ENCODE measurements at places on chromosomes 16 and 17.

DNA sequence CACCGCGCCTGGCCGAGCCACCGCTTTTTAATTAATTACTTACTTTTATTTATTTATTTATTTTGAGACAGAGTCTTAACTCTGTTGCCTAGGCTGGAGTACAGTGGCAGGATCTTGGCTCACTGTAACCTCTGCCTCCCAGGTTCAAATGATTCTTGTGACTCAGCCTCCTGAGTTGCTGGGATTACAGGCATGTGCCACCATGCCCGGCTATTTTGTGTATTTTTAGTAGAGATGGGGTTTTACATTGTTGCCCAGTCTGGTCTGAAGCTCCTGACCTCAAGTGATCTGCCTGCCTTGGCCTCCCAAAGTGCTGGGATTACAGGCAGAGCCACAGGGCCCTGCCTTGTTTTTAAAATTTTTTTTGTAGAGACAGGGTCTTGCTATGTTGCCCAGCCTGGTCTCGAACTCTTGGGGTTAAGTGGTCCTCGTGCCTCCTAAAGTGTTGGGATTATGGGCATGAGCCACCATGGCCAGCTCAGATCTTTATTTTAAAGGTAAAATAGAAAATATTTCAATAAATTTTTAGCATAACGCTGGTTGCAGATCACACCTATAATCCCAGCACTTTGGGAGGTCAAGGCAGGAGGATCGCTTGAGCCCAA lies 18.3 kb upstream of the NUDT16L1 start:
- DNase-seq: no peak

GRCh38 chr17:37039269-37039668 lies 90.5 kb downstream of the AATF start:
- DNase-seq: no peak

DNA sequence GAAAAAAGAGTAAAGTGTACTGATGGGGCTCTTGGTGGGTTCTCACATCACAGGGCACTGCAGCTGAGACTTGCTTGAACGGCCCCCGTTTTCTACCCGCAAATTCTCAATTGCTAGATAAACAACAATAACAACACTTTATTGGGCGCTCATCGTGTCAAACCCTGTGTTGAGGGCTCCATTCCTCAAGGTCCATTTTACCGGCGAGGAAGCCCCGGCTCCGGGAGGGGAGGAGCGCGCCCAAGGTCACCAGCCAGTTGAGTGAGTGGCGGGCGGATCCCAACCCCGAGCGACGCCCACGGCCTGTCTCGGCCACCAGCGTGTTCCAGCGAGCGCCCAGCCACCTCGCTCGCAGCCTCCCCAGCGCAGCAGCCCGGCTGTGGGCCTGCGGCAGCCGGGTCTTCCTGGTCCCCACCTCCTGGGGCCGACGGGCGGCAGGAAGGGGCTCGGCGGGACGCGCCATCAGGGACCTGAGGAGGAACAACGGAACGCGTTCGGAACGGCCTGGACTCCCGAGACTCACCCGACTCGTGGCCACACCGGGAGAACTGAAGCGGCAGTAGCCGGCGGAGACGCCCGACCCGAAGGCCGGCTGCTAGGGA lies 373 bp downstream of the CMC2 start:
- DNase-seq: peak; percentile 53

DNA sequence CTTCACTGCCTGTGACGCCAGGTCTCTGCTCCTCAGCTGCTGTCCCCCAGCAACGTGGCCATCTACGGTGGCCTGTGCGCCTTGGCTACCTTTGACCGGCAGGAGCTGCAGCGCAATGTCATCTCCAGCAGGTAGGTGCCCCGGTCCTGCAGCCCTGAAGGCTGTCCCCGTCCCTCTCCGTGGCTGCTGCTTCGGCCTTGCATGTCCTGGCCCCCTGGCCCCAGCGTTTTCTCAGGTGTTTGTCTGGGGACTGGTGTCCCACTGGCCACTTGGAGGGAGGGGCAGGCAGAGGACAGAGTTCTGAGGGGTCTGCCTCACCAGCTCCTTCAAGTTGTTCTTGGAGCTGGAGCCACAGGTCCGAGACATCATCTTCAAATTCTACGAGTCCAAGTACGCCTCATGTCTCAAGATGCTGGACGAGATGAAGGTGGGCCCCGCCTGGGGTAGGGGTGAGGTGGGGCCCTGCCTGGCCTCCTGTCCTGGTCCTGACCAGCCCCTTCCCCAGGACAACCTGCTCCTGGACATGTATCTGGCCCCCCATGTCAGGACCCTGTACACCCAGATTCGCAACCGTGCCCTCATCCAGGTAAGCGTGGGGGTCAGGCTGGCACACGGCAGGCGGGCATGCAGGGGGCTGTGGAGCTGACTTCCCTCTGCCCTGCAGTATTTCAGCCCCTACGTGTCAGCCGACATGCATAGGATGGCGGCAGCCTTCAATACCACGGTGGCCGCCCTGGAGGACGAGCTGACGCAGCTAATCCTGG lies 4.4 kb downstream of the GPS1 start:
- no peak for DNase-seq

- no peak for DNase-seq
Observed at GRCh38 chr16:78154729-78155461, 55.4 kb downstream of the WWOX start.

GRCh38 chr16:28589069-28589468 lies 7.8 kb downstream of the SULT1A2 start:
- no peak for DNase-seq

DNA sequence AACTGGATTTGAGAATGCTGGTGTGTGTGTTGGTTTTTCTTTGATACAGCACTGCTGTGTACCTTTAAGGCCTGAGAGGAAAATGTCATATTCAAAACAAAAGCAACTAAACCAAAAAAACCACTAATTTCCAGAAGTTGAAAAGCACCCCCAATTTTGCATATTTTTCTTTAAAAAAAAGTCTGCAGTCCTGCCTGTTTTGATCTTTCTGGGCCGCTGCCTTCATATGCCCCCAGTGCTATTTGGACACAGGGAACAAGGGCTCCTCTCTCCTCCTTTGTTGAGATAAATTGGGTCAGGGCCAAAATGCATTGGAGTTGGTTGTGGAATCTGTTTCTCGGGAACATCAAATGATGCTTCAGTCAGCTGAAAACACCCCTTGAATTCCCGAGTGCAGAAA lies 26.9 kb downstream of the GPT2 start:
- DNase-seq: no peak

- DNase-seq: no peak
Observed at GRCh38 chr17:37344519-37344918, 31.3 kb upstream of the C17orf78 start.

GRCh38 chr17:64532409-64532808 lies 25.6 kb downstream of the CEP95 start:
- no peak for DNase-seq

GRCh38 chr17:59641799-59642484 lies 22.2 kb downstream of the CLTC start:
- DNase-seq: no peak

DNA sequence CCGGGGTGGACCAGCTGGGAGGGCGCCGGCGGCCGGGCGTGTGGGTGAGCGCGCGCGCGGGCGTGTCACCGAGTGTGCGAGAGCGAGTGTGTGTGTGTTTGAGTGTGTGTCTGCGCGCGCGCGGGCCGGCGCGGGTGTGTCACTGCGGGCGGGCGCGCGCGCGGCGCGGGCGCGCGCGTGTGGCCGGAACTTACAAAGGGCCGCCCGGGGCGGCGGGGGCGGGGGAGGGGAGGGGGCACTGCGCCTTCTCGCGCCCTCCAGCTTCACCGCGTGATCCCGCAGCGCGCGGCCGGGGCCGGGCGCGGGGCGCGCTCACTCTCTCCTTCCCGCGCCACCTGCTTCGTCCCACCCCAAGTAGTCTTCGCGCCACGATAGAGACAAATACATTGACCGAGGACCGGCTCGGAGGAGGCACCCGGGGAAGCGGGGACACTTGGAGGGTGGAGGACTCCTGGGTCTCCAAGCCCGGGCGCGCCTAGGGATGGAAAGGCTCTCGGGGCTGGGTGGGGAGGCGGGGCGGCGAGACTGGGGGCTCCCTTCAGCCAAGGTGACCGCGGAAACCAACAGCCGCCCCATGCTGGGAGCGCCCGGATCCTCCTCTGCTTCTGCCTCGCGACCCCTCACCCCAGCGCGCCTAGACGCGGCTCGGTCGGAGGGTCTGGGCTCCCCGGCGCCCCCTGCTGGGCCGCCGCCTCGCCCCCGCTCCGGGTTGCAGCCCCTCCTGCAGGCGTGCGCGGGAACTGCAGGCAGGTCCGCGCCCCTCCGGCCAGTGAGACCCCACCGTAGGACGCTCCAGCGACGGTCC lies at the start of gene SRCIN1:
Gene SRCIN1 (minus strand): TSS at position 112 of the 805 bp plus-strand sequence. CDS start 247 bp downstream, outside the sequence.
- DNase-seq: peak; percentile 51

DNA sequence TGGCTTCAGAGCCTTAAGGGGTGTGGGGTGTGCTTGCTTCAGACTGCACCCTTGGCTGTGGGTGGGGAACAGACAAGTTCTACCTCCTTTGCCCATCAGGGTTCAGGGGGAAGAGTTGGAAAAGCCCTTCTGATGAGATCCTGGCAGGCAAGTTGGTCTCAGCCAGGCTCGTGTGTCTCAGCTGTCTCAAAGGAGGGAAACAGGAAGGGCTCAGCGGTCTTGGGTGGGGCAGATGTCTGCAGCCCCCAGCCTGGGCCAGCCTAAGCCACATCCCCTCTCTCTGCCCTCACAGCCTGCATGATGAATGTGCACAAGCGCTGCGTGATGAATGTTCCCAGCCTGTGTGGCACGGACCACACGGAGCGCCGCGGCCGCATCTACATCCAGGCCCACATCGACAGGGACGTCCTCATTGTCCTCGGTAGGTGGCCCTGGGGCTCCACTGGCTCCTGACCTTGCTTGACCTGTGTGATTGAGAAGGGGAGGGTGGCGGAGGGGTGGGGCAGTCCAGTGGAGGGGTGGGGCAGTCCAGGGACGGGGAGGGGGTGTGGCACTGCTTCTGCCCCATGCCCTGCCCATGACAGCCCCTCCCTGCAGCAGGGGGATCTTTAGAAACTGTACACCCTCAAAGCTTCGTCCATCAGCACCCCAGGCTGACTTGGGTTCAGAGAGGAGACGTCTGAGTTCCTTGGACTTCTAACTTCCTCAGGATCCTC lies 199.5 kb downstream of the PRKCB start:
- DNase-seq: no peak

GRCh38 chr17:39981766-39982375 lies 1.3 kb downstream of the PSMD3 start:
- no peak for DNase-seq

- peak; percentile 24 for DNase-seq
Observed at GRCh38 chr17:30970831-30971567, at the start of gene RNF135. Gene RNF135 (plus strand): TSS chr17:30971039. CDS start chr17:30971074, 35 bp downstream.

DNA sequence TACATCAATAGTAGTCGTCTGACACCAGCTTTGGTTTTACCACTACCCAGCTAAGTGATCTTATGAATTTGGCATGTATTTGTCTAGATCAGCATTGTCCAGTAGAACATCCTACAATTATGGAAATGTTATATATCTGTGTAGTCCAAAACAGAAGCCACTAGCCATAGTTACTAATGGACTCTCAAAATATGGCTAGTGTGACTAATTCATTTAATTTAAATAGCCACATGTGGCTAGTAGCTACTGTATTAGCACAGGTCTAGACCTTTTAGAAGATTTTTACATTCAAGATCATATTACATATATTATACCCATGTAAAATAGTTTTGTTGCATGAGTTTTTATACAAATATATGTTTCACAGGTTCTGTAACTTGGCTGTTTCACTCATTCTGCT lies 27.0 kb upstream of the NFAT5 start:
- DNase-seq: no peak

DNA sequence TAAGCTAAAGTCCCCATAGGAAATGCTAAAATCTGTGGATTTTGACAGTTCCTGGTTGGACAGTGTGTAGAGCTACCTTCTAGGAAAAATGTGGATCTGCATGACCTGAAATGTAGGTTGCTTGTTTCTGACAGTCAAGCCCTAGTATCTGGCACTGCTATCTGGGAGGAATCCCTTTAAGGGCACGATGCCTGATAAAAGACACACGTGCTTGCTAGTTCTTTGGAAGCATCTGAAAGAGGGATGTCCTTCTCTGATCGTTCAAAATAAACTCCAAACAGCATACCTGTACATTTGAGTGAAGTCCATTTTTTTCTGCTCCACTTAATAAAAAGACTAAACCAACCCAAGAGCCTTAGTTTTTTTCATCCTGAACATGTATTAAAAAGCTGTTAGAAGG lies 101.3 kb downstream of the CDK5R1 start:
- no peak for DNase-seq

Data from posterior cingulate gyrus (tissue), 11 donors.